Karpas-422 (cell line): ENCODE measurements at places on chromosomes 7 and 10. TPM values are rescaled to one million over a fixed set of nuclear protein-coding genes. Genes with fewer than 3 reads are reported as not detected.

DNA sequence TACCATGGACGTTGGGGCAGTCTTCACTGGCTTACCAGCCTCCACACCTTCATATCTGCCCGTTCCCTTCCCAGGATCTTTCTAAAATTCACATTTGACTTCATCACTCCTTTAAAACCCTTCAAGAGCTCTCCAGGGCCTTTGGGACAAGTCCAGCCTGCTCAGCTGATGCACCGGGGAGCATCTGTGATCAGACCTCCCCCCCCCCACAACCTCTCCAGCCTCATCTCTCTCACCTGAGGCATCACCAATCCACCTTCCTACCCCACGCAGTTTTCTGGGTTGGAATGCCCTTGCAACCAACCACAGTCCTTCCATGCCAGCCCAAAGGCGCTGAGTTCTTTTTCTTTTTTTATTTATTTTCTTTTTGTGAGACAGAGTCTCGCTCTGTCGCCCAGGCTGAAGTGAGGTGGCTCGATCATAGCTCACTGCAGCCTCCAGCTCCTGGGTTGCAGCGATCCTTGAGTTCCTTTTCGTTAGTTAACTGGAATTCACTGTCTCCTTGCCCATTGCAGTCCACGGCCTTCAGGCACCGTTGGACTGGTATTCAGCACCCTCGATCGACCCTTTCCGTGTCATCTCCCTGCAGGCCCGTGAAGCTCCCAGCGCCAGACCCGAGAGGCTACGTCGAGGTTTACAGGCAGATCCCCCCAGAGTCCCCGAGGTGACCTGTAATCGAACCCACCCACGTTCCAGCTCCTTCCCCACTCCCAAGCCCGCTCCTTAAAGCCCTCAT is 654 bp downstream of the ALKBH4 start:
- H3K27ac ChIP-seq = peak overlapping the region; percentile 41; the same call in 1 of the 2 replicates
- peak; percentile 55 for DNase-seq
- no peaks in the 10 kb centered on the region for H3K36me3 ChIP-seq
- H3K27me3 ChIP-seq = no peaks in the 10 kb centered on the region

DNA sequence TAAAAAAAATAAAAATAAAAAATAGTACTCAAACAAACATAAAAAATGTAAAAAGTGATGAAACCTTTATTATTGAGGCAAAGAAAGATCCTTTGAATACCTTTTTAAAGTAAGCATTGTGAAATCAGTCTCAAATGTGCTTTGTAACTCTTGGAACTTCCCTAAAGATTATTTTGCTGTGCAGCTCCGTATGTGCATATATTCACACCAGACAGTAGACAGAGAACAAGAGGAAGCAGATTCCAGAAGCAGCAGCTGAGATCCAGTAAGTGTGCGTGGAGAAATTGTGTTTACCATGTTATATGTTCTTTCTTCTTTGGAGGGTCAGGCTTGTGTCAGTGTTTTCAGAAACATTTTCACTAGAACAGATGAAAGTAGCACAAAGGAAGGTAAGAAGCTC is 324.9 kb downstream of the AGMO start:
- H3K36me3 ChIP-seq = no peaks in the 10 kb centered on the region
- no peaks in the 10 kb centered on the region for H3K4me1 ChIP-seq
- H3K27me3 ChIP-seq = no peaks in the 10 kb centered on the region
- no peak overlapping the region for H3K27ac ChIP-seq

- H3K36me3 ChIP-seq = no peaks in the 10 kb centered on the region
- no peak for DNase-seq
- H3K4me3 ChIP-seq = no peak overlapping the region
- H3K27me3 ChIP-seq = no peaks in the 10 kb centered on the region
- no peaks in the 10 kb centered on the region for H3K4me1 ChIP-seq
These were observed 179.0 kb upstream of the DKK1 start for GRCh38 chr10:52135101-52135500.

- H3K4me3 ChIP-seq = no peak overlapping the region
- H3K27ac ChIP-seq = no peak overlapping the region
- DNase-seq = no peak
These were observed 127.7 kb downstream of the SPAG6 start for GRCh38 chr10:22473044-22473443.

GRCh38 chr10:111379534-111380187 is 302.8 kb downstream of the ADRA2A start:
- 0 out of 2 replicates have a peak, but pooled peaks cover 4% of the 10 kb centered on the region for H3K27me3 ChIP-seq
- H3K4me1 ChIP-seq = no peaks in the 10 kb centered on the region
- no peak overlapping the region for H3K4me3 ChIP-seq
- no peaks in the 10 kb centered on the region for H3K36me3 ChIP-seq

GRCh38 chr7:89232-90019 is 102.9 kb upstream of the FAM20C start:
- DNase-seq = peak; percentile 41
- no peaks in the 10 kb centered on the region; the same call in 1 of the 2 replicates for H3K4me1 ChIP-seq
- H3K27me3 ChIP-seq = no peaks in the 10 kb centered on the region
- no peaks in the 10 kb centered on the region for H3K36me3 ChIP-seq
- no peak overlapping the region for H3K4me3 ChIP-seq

DNA sequence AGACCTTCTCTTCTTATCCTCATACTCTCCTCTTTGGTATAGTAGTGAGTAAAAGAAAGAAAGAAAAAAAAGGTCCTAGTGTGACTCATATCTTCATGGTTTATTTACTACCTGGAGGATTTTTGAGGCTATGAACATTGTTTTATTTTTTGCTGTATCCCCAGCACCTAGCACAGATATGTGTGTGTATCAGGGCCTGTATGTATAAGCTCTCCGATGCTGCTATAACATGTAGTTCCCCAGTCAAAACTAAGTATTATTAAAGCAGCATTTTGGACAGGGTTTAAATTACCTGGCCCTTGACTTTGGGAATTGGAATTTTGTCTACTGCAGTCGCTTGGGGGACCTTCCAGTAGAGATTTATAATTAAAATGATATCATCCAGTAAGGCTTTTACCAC is 46.3 kb downstream of the PYROXD2 start:
- H3K4me3 ChIP-seq = no peak overlapping the region
- no peaks in the 10 kb centered on the region for H3K27me3 ChIP-seq
- no peaks in the 10 kb centered on the region for H3K4me1 ChIP-seq
- no peak for DNase-seq
- no peaks in the 10 kb centered on the region for H3K36me3 ChIP-seq
- no peak overlapping the region for H3K27ac ChIP-seq

DNA sequence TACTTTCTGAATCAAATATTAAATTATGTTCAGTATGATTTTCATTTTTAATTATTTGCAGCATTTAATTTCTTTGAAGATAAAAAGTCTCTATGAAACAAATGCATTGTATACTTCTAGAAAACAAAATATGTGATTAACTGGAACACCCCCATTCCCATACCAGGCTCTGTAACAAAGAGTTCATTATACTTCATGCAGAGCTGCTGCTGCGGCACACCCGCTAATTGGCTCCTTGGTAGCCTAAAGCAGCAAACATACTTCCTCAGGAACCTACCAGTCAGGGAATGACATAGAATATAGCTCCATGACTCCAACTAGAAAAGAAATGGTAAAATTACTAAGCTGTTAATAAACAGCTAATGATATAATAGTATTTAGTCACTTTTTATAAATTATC is 19.3 kb downstream of the RAB11FIP2 start:
- H3K27ac ChIP-seq = no peak overlapping the region
- peaks cover 6% of the 10 kb centered on the region; the same call in 1 of the 2 replicates for H3K36me3 ChIP-seq
- H3K27me3 ChIP-seq = no peaks in the 10 kb centered on the region
- no peak for DNase-seq
- H3K4me1 ChIP-seq = no peaks in the 10 kb centered on the region

- H3K4me1 ChIP-seq = no peaks in the 10 kb centered on the region
- no peaks in the 10 kb centered on the region for H3K27me3 ChIP-seq
- DNase-seq = no peak
- no peak overlapping the region for H3K4me3 ChIP-seq
These were observed 286.3 kb downstream of the HPSE2 start for GRCh38 chr10:98949306-98949705.

GRCh38 chr7:11831156-11831735 is 752 bp downstream of the THSD7A start:
- no peaks in the 10 kb centered on the region for H3K27me3 ChIP-seq
- no peak for DNase-seq
- peaks cover 14% of the 10 kb centered on the region for H3K4me1 ChIP-seq
- H3K27ac ChIP-seq = no peak overlapping the region
- no peaks in the 10 kb centered on the region for H3K36me3 ChIP-seq

GRCh38 chr7:13751766-13752165 is 237.7 kb downstream of the ETV1 start:
- no peak overlapping the region for H3K27ac ChIP-seq
- H3K36me3 ChIP-seq = no peaks in the 10 kb centered on the region
- DNase-seq = no peak
- no peak overlapping the region for H3K4me3 ChIP-seq
- H3K27me3 ChIP-seq = no peaks in the 10 kb centered on the region
- peaks cover 4% of the 10 kb centered on the region; the same call in 1 of the 2 replicates for H3K4me1 ChIP-seq

DNA sequence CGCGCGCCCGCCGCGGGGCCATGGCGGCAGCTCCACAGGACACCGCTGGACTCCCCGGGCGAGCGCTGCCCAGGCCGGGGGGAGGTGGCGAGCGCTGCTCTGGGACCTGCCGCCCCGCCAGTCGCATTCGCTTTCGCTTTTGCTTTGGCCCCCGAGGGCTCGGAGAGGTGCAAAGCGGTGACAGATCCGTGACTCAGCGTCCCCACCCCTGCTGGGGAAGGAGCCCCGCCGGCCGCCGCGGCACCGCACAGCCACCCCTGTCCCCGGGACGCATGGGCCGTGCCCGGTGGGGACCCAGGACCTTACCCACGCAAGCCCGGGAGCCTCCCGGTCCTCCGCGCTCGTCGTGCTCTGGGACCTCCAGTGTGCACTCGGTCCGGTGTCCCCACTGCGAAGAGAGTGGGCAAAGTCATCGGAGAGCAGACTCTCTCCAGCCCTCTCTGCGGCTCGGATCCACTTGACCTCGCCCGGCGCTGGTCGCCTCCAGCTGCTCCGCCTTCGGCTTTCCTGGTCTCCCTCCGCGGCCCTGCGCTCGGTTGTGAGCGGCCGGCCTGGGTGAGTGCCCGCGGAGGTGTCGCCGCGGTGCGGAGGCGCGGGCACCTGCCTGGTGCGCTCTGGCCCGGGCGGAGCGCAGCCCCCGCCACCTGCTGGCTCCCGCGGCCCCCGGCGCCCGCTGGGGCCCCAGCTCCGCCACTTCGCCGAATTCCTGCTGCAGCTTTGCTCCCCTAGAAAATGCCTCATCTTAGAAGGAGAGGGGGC is at the start of gene IL15RA:
IL15RA (minus strand) TSS at position 73 of the 759 bp plus-strand sequence; CDS start at position 22, 51 bp downstream.
- no peaks in the 10 kb centered on the region for H3K36me3 ChIP-seq
- DNase-seq = peak; percentile 66
- no peak within 1 kb of the TSS for H3K27ac ChIP-seq
- H3K4me1 ChIP-seq = peaks cover 13% of the 10 kb centered on the region

DNA sequence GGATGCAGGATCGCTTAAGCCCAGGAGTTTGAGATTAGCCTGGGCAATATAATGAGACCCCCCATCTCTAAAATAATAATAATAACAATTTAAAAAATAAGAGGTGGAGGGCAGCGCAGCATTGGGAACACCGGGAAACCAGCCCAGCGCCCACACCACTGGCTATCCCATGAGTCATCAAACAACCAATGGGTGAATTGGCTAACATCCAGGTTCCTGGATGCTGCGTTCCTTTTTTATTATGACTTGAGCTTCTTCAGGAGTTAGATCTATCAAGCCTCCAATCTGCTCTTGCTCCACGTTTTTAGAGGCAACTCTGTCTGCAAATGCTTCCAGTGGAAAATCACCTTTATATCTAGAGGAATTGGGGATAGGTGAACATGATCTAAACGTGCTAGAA is 10.0 kb upstream of the LRRC4 start:
- no peaks in the 10 kb centered on the region for H3K36me3 ChIP-seq
- peak overlapping the region; percentile 45; the same call in 1 of the 2 replicates for H3K27ac ChIP-seq
- H3K27me3 ChIP-seq = no peaks in the 10 kb centered on the region
- DNase-seq = no peak
- H3K4me3 ChIP-seq = no peak overlapping the region

DNA sequence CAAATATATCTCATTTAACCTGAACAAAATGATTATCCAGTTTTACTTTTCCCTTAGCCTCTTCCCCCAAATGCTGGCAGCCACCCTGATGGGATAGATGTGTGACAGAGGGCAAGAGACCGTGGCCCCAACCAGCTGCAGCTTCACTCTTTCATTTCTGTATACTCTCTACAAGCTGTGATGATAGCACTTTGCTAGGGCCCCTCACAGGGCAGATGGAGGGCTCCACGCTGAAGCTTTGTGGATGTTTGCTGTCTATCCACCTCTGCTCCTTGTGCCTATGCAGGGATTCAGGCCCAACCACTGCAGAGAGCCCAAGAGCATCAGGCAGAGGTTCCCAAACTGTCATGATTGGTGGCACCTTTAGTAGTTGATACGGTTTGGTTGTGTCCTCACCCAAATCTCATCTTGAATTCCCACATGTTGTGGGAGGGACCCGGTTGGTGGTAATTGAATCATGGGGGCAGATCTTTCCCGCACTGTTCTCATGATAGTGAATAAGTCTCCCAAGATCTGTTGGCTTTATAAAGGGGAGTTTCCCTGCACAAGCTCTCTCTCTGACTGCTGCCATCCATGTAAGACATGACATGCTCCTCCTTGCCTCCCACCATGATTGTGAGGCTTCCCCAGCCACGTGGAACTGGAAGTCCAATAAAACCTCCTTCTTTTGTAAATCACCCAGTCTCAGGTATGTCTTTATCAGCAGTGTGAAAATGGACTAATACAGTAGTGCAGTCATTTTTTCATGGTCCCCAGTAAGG is 20.1 kb downstream of the HTRA1 start:
- no peaks in the 10 kb centered on the region for H3K4me1 ChIP-seq
- H3K4me3 ChIP-seq = no peak overlapping the region
- no peaks in the 10 kb centered on the region for H3K27me3 ChIP-seq
- H3K36me3 ChIP-seq = no peaks in the 10 kb centered on the region
- H3K27ac ChIP-seq = no peak overlapping the region

DNA sequence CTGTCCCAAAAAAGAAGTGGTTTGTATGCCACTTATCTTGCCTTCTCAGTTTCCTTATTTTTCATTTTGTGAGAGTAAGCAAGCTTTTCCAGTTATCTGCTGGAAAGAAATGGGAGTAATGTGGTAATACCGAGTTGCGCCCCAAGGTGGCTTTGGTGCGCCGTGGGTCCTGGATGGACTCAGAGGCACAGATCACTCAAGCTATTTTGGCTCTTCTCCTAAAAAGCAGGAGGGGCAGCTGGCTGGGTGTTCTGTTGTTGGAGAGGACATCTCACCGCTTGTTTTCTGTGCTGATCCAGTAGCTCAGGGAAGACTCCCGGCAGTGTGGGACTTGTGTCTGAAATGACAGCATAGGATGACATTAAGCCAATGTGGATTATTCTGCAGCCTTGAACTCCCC is 16.4 kb downstream of the PRKRIP1 start:
- no peaks in the 10 kb centered on the region for H3K4me1 ChIP-seq
- DNase-seq = no peak
- peaks cover 41% of the 10 kb centered on the region for H3K36me3 ChIP-seq
- no peak overlapping the region for H3K4me3 ChIP-seq

MBL2 gene
- not detected in 2 replicates for total RNA-seq

ATXN7L1 gene
- not detected in 2 replicates for total RNA-seq

RBP3 gene
- not detected in 2 replicates for total RNA-seq

CASD1 gene
- 20.9 and 56.6 TPM in 2 replicates for total RNA-seq

HSPA14 gene
- 34.2 and 34.8 TPM in 2 replicates for total RNA-seq

NPSR1 gene
- total RNA-seq = not detected in 2 replicates

AKR1C8 gene
- not detected in 2 replicates for total RNA-seq

TLX1 gene
- total RNA-seq = not detected in 2 replicates
